ENCODE measurements at places on chromosomes 12 and 14.

DNA sequence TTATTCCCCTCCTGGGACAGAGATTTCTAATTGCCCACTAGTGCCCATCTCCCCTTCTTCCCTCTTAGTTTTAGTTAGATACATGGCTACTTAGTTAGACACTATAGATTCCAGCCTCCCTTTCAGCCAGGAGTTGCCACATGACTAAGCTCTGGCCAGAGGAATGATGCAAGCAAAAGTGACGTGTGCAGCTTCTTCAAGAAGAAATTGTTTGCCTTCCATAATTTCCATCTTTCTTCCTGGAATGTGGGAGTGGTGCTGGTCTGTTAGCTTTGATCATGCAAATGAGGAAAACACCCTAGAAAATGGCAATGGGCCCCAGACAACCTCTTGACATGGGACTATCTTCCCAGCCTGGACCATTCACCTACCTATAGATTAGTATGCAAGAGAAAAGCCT is 21.4 kb downstream of the CCDC177 start:
- DNase-seq, result no peak

DNA sequence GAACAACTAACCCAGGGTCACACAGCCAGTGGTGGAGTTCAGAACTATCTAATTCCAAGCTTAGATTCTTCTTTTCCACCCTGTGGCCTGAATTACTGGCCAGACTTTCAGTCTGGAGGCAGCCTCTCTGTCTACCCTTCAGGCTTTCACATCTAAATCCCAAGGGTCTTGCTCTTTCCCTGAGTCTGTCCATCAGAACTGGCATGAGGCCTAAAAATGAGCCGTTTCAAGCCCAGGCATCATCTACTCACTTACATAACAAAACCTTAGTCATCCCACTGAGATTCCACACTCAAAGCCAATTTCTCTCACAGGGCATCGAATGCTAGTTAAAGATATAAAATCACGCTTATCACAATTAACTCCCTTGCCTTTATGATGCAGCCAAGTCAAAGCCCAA is 1.3 kb upstream of the PTGDR start:
- DNase-seq, result peak; percentile 14

DNA sequence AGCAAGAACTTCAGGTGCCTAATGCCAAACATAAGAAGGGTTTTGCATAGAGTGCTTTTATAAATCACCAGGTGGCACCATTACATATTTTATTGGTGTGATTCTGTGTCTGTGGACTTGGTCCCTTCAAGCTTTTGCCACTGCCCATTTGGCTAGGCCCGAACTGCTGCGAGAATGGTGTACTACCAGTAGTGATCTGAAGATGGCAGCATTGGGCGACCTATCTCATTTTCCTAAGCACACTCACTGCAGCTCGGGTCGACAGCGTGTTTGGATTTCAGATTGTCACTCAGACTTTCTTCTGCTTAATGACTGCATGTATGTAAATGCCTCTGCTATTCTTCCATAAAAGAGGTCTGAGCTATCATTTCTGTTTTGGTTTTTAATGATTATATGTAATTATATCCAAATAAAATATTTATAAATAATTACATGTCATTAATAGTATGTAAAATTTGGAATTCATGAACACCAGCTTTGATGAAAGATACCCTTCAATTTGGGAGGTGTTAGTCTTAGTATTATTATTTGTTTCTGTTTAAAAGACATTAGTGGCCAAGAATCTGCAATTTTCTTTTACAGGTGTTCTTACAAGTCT is 78.5 kb downstream of the TPH2 start:
- DNase-seq, result no peak

DNA sequence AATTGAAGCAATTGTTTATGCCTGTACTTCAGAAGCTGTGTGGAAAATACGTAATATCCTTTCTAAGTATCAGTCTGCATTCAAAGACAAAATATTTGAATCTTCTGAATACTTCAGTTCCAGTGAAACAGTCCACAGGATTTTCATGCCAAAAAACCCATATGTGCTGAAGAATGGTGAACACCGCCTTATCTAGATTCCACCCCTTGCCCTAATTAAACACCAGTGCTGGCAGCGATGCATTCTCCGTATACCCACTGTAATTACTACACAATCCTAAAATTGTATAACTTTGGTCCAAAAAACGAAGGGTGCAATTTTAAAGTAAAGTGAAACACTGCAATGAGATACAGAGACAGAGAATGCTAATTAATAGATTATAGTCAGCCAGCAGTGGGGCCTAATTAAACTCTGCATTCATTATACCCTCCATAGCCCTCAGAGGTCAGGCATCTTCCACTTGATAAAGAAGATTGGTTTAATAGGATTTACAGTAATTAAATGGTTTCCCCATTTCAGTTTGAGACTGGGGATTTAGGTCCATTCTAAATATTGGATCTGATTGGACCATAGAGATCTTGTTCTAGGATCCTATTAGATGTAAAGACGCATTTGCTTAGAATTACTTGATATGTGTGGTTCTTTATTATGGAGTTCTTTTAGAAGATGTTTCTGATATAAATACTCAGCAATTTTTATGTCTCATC is 43.9 kb downstream of the ERC1 start:
- no peak for DNase-seq

DNA sequence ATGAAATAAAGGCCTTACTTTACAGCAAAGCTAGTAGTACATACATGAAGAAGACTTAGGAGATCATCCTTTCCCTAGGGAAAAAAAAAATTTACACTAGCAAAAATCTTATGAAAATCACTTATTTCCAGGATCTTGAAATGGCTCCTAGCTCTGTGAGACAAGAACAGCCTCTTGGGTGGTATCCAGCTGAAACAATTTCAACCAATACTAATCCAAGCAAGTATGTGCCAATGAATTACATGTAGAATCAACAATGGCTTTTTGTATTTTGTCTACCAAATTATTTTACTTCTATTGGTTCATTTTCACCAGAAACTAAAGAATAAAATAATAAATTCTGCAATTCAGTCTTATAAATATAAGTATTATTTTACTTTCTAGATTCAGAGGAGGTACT is 2.7 kb upstream of the SLCO1A2 start:
- no peak for DNase-seq

DNA sequence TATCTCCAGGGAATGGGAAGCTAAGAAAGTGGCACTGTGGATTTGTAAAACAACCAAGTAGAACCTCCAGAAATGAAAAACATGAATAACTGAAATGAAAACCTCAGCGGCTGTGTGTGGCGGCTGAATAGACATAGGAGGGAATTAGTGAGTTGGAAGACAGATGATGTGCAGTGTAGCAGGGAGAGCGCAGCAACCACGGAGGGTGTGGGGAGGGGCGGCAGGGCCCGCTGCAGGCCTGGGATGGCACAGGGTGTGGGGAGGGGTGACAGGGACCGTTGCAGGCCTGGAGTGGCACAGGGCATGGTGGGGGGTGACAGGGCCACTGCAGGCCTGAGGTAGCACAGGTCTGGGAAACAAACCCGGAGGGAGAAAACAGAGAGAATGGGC is 51.1 kb downstream of the BEGAIN start:
- no peak for DNase-seq
